ENCODE measurements at places on chromosomes 6 and 20.

- DNase-seq, result no peak
Measured at GRCh38 chr20:52859156-52859876, 112.8 kb upstream of the TSHZ2 start.

DNA sequence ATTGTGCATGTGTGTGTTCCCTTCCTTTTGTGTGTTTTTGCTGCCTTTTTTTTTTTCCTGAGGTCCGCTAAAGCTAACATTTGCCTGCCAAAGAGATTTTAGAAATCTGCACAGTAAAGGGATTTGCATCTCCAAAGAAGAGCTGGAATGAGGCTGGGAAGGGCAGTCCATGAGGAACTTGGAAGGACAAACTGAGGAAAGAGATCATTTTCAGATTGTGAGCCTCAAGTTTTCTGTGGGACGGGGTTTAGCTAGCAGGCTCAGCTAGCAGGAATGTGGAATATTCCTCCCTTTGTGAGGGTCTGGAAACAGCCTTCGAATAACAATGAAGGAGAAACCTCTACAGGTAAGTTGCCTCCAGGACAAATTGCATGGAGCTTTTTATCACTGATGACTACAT is 3.8 kb downstream of the INSM1 start:
- no peak for DNase-seq

GRCh38 chr6:131803007-131803769 is 4.6 kb upstream of the ENPP1 start:
- no peak for DNase-seq

DNA sequence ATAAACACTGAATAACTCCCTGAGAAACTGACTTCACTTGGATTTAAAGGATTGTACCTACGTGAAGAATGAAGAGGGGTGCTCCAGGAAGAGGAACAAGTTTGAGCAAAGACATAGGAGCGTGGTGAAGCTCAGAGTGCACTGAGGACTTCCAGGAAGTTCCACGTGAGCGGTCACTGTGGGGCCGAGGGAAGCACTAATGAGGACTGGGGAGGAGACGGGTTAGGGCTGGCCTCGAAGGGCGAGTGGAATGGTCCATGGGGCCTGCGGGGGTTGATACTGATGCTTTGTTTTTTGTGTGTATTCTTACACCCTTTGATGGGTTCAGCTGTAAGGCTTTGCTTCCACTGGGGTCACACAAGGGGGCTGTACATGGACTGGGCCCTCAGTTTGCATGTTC is 91.9 kb downstream of the CDH4 start:
- no peak for DNase-seq

GRCh38 chr20:60573003-60573680 is 614.9 kb downstream of the CDH26 start:
- peak; percentile 51 for DNase-seq

GRCh38 chr6:41531591-41532582 is 14.3 kb upstream of the FOXP4 start:
- DNase-seq, result peak; percentile 58

DNA sequence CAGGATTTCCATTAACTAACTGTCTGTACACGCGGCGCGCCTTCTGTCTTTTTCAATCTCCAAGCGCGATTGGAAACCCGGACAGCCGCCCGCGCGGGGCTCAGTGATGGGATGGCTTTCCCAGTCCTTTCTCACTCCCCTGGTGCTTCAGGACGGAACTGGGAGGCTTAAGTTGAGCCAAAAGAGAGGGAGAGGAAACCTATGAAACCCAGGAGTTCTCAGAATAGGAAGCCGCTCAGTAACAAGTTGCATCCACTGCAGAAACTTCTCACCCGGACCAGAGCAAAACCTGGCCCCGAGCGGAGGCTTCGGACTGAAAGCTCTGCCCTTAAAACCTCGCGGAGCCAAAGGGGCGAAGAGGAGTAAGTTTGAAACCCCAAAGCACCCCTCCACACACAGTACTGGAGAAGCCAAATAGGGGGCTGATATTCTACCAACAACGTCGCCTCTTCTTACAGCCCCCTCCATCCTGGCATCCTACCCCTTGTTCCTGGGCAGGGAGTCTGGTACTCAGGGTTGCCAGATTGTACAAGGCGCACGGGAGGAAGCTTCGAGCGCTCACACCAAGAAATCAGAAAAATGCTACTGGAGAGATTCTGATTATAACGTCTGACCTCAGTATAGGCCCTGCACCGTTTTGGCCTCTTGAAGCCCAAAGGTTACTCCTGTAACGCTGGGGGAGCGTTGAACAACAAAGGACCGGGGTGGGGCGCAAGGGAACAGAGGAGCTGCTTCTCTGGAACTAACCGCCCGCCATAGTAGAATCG is 906 bp upstream of the COL12A1 start:
- DNase-seq, result no peak

DNA sequence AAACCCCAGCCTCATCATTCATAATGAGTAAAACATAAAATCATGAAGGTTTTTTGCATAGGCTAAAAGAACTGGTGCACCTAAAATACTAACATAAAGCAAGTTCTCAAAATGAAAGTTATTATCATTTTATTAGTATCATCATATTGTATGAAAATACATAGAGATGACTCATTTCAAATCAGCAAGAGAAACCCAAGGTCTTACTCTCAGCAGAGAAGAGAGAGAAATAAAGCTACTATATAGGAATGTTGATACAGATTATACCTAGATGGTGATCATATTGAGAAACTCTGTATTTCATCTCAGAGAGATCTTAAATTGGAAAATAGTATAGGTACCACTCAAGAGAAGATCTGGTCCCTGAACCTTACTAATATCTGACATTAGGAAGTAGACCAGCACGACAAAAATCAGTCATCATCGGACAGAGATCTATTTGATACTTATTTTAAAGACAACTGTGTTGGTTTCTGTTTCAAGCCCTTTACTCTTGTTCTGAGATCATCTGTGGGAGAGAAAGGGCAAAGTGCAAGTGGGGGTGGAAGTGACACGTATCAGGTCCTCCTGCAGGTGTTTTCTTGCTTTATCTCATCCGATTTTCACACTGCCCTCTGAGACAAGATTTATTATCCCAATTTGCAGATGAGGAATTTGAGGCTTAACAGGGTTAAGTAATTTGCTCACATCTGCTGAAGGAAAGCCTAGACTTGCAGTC is 532.3 kb downstream of the MAFB start:
- DNase-seq, result no peak

- peak; percentile 3 for DNase-seq
Measured at GRCh38 chr20:56249244-56249955, 868 bp downstream of the MC3R start.

DNA sequence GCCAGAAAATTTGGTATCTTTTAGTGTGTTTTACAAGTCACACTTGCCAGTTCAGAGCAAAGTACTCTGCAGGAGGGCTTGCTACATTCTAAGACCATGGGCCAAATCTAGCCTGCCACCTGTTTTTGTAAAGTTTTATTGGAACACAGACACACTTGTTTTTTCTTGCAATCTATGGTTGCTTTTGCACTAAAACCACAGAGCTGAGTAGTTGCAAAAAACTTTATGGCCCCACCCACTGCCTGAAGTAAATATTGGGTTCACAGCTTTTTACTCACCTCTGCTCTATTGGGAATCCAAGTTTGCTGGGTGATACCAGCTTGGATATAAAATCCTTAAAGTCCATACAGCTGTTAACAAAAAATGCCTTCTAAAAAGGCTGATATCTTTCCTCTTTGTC is 109.0 kb downstream of the ZFP64 start:
- no peak for DNase-seq

DNA sequence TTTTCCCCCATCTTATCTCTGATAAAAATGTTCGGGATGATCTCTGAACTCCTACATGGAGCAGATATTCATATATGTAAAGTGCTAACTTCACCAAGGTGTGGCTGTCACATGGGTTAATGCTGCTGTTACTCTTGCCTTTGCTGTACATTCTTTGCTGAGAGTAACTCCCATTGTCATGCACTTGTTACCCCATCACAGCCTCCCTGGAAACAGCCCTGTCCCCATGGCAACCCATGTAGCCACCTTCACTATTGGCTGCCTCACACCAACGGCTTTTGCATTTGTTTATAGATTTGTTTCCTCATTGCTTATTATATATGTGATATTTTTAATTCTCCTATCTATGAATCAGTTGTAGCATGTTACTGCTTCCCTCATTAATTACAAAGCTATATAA is 17.3 kb upstream of the IBTK start:
- no peak for DNase-seq

- no peak for DNase-seq
Measured at GRCh38 chr20:62395311-62396242, 8.7 kb downstream of the RPS21 start.

GRCh38 chr20:32527447-32528055 is 57.6 kb downstream of the NOL4L start:
- DNase-seq, result peak; percentile 48

DNA sequence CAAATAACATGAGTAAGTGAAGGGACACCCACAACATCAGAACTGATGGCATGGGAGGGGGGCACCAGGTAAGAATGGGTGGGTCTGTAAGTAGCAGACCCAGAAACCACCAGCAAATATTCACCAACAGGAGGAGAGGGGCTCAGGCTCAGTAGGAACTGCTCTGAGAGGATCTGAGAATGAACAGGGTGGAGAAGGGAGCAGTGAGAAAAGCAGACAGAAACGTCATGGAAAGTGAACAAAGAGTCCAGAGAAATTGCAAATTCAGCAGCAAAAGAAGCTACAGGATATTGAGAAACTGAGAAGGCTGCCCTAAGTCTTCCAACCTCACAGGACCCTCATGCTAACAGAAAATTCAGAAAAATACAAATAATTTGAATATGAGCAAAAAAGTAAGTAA is 121.3 kb downstream of the KIF16B start:
- DNase-seq, result no peak

DNA sequence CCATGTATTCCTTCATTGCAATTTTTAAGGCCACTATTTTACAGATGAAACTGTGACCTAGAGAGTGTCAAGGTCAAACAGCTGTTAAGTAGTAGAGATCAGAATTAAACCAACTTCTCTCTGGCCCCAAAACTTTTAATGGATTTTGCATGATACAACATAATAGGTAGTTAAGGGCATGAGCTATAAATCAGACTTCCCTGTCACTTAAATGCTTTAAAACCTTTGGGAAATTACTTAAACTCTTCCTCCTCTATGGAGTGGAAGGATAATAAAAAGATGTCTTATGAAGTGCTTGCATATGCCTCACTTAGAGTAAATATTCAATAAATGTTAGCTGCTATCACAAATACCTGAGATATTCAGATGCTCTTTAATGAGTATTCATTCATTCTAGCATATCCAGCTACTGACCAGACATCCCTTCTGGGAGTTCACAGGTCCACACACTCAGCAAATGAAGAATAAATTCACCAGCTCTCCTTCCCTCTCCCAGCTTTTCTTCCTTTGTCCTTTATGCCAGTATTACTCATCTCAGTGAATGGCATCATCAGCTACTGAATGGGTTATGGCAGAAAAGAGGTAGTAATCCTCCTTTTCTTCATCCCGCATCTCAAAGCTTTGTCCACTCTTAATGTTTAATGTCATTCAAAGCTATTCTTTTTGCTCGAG is 36.2 kb downstream of the EYA4 start:
- DNase-seq, result no peak

- peak; percentile 8 for DNase-seq
Measured at GRCh38 chr6:55953335-55953734, 77.9 kb upstream of the BMP5 start.

DNA sequence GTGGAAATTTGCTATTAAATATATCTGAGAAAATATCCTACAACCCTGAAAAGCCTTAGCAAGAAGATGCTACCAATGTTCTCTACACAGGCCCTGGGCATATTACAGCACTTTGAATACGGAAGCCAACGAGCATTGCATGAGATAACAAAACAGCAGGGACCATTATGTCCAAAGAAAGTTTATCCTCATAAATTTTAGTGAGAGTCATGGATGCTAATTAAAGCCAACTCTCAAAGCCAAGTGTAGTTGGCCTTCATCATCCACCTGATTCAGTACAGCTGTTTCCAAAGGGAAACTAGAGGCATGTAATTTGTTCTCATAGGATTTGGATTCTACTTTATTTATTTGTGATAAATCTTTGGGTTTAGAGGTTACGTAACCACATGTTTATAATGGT is 564.8 kb downstream of the RFPL4B start:
- no peak for DNase-seq

GRCh38 chr6:47057830-47058540 is 15.9 kb upstream of the ADGRF1 start:
- DNase-seq, result no peak

DNA sequence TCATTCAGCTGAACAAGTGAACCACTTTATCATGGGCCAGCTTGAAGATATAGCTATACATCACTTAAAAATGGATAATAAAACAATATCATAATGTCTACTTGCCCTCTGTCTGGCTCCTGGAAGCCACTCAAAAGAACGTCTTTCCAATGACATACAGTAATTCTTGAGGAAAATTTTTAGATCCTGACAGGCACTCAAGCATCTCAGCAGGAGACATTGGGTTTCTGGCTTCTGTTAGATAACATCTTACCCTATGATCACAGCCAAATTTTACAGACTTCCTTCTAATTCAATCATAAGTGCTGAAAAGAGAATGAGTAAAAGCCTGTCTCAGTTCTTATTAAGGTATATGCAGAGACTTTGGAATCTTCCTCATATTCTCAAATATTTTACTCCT is 330 bp downstream of the CGA start:
- DNase-seq, result no peak

DNA sequence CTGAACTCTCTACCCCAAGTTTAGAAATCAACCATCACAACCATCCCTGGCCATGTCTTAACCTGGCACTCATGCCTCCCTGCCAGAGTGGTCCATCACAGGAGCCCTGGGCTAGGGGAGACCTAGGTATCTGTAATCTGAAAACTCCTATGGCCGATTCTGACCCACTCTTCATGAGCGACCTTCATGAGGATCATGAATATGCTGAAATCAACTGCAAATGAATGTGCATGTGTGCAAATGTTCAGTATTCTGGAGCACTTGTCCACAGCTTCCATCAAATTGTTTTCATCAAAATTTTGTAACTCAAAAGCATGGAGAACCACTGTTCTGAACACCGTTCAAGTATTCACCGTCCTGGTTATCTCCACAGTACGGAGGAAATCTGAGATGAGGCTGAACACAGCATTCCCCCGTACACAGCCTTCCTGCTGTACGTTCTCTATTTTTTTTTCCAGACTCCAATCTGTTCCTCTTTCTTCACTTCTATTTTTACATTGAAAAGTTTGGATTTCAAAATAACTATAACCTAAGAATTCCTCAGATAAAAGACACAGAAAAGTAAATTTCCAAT is 17.7 kb downstream of the METTL24 start:
- DNase-seq, result no peak

- DNase-seq, result no peak
Measured at GRCh38 chr6:167099707-167100106, 23.2 kb upstream of the CCR6 start.

All from NCI-H2081 (cell line).